ENCODE measurements at places on chromosomes 16 and 17.
A peak's percentile ranks its signal among the peaks of the same experiment; 100 is the strongest.

DNA sequence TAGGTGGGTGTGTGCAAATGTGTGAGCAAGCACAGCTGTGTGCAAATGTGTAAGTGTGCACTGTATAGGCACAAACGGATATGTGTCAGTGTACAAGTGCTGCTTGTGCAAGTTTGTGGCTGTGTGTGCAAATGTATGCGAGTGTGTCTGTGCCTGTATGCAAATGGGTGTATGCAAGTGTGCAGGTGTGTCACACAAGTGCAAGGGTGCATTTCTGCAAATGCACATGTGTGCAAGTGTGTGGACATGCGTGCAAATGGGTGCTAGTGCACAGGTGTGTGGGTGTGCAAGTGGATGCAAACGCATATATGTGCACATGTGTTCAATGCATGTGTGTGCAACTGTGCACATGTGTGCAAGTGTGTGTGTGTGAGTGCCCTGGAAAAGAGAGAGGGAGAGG is 76.5 kb upstream of the TNRC6C start:
- DNase-seq: no peak

DNA sequence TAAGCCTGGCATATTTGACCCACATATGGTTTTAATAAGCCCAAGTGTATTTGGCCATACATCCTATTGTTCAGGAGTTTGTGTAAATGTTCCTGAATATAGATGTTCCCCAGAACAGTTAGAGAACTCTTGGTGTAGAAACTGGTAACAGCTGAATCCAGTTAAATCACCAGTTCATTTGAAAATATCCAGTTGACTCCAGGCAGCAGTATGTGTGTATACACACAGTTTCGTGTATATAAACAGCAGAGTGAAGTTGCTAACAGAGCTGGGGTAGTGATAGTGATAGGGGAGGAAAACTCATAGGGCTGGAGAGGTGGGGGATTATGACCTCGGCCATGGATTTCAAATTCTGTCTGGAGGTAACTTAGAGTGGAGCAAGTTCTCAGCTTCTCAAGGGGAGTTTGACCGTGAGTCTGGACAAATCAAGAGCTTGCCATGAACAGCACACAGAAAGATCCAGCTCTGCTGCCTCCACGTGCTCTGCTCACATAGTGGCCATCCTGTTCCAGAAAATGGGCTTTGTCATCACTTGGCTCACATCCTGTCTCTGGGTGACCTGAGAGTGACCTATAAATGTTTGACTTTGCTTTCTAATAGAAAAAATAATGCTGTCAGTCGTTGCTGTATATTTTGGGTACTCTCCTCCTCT is 30.6 kb upstream of the MMD start:
- peak; percentile 68 for DNase-seq

GRCh38 chr16:11145173-11145818 is 110.7 kb downstream of the SOCS1 start:
- no peak for DNase-seq

- no peak for DNase-seq
These were observed 121.4 kb upstream of the CDH5 start for GRCh38 chr16:66245072-66245471.

- DNase-seq: no peak
These were observed 40.5 kb upstream of the CLEC18B start for GRCh38 chr16:74461826-74462225.

DNA sequence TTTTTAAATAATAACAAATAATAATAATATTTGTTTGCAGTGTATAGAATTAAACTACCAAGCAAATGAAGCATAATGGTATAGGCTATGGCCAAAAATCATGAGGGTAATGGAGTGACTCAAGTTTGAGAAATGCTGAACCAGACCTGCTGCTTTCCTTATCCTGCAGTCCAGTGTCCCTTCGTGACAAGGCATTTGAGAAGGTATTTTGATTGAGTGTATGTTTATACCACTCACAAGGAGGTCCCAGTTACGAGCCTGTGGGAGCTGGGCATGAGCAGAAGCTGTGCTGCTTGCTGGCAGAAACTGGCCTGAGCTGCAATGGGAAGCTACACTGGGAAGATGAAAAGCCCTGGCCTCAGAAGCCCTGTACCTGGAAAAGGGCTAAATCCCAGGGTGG is 50.3 kb downstream of the GNAO1 start:
- no peak for DNase-seq

GRCh38 chr16:67666032-67666551 is 458 bp downstream of the ENKD1 start:
- DNase-seq: no peak

DNA sequence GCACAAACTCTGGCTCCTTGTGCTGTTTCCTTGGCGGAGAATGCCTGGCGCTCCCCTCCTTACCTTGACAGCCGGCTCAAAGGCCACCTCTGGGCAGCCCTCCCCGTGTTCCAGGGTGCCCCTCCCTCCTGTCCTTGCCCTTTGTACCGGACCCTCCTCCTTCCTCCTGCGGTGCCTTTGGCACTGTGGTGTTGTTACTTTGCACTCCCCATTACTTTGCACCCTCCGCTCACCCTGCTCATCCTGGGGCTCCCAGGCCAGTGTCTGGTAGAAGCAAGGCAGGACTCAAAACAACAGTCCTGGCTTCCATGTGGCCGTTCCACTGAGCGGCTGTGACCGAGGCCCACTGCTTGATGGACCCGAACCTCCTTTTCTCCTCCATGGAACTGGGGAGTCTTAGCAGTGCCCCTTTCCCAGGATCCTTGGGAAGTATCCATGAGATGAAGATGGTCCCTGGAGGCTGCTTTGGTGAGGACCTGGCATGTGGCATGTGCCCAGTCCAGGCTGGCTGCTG is 147.8 kb downstream of the CMIP start:
- no peak for DNase-seq

DNA sequence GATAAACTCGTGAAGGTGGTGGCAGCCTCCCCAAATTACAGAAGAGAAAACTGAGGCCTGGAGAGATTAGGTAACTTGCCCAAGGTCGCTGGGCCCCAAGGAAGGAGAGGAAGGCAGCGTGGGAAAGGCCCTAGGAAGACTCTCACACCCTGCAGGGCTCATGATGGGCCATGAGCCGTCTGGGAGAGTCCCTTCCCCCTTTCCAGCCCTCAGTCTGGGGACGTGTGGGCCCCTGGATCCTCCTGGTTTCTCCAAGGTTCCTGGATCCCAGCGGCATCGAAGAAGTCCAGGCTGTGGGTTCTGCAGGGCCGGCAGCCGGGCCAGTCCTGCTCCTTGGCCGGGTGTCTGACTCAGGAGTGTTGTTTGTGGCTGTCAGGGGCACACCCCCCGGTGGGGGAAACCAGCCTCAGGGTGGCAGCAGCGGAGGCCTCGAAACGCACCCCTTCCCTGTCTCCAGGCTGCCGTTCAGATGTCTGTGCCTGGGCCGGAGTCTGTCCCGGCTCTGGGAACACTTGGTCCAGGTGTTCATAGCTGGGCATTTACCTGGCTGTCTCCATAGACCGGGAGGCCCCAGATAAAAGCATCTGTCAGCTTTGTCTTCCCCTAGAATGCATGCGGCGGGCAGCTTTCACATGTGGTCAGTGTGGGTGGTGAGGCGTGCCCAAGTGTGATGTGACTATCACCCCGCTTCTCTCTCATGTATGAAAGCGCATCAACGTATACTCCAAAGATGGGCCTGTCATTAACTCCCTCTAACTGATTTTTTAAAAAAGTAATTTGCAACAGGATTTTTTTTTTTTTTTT is 3.7 kb upstream of the RAP1GAP2 start:
- DNase-seq: peak; percentile 45

DNA sequence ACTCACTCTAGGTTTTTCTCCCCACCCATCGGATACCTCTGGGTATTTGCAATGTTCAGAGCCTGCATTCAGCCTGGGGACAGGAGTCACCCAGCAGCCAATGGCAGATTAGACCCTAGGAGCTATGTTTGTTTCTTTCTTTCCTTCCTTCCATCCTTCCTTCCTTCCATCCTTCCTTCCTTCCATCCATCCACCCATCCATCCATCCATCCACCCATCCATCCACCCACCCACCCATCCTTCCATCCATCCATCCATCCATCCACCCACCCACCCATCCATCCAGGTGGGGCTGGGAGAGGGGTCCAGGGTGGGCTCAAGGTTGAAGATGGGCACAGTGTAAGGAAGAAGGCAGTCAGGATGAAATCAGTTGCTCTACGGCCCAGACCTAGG is 39.9 kb downstream of the TIMM22 start:
- DNase-seq: no peak

DNA sequence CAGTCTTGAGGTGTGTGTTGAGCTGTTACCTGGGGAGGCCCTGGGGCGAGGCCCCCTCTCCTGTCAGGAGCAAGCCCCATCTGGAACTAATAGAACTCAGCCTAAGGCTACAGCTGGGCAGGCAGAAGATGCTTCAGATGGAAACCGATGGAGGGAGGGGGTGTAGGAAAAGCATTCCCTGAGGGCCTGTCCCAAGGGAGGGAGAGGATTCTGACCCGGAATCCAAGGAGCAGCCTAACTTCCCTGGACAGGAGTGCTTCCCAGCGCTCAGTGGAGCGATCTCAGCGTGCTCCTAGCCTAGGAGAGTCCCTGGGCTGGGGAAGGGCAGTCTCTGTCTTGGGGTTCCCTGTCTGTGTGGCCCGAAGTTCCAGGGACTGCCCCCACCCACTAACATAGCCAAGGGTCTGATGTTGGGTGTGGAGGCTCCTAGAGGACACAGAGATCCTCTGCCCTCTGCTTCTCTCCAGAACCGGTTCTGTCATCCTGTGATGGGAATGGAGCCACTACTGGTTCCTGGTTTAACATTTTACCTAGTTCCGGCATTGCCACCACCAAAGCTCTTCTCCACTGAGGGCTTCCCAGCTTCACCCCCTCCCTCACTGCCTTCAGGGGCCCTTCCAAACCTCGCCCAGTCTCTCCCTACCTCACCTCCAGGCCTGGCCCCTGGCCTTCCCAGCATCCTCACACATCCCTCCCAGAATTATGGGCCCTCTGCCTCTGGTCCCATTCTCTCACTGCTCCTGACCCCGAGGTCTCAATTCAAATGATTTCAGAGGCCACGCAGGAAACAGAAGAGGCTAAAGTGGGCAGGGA is 58.7 kb downstream of the RTN4RL1 start:
- DNase-seq: no peak

GRCh38 chr17:77685881-77686486 is 272.5 kb upstream of the TNRC6C start:
- DNase-seq: no peak

DNA sequence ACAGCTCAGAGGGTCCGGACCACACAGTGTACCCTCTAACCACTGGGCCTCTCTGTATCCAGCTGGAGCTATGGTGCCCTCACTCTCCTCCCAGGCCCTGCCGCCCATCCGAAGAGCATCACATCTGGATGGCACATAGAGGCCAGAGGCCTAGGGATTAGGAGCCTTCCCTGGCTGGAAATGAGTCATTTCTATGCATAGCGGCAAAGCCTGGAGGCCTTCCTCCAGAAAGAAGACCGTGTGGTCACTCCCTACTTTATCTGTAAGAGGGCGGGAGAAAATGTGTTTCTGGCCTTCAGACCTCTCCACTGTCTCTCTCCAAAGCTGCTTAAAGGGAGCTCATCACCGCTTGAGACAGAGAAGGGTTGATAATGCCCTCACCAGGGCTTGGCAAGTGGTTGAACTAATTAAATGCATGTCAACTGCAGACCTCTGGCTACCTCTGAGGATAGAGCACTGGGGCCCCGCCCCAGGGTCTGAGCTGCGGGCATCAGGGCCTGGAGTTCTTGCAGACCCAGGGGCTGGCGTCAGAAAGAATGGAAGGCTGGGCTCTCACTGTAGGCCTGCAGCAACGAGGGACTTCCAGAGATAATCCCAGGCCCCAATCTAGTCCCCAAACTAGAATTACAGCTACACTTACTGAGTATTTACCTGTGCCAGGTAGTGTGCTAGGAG is 122.2 kb downstream of the IRX5 start:
- no peak for DNase-seq

GRCh38 chr17:489758-490329 is 137.2 kb upstream of the RPH3AL start:
- peak; percentile 86 for DNase-seq

DNA sequence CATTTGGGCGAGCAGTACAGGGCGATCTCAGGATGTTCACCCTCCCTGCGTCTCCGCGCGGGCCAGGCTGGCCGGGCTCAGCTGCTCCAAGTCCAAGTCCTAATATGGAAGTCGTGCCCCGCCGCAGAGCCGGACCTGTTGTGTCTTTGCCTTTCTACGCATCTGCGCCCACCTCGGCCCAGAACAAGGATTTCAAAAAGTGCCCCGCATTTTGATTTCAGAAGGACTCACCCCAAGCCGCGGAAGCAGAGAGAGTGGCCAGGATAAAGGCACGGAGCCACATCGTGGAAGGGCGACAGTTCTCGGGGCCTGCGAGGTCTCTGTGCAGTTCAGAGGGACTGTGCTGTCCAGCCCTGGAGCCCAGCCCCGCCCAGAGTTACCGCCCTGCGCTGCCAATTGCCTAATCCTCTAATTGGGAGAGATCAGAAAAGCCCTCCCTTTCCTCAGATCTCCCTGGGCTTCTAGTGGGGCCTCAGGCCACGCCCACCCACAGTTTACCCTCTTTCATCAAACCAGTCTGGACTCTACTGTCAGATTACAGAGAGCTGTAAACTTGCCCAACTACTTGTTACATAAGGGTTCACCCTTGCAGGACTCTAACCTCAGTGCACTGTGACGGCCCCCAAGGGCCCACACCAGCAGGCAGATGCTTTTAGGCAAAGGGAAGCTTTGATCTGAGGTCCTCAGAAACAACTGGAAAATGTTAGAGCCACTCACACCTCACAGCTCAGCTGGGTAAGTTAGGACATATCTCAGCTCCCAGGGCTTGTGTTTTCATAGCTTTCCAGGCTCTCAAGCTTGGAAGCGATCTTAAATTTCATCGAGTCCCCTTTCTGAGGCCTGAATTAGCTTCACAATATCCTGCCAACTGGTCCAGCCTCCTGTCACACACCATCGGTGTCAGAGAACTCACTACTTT is at the start of gene CES1:
Gene CES1 (minus strand): TSS at position 324 of the 919 bp plus-strand sequence. CDS start 41 bp downstream, at position 283.
- DNase-seq: no peak

DNA sequence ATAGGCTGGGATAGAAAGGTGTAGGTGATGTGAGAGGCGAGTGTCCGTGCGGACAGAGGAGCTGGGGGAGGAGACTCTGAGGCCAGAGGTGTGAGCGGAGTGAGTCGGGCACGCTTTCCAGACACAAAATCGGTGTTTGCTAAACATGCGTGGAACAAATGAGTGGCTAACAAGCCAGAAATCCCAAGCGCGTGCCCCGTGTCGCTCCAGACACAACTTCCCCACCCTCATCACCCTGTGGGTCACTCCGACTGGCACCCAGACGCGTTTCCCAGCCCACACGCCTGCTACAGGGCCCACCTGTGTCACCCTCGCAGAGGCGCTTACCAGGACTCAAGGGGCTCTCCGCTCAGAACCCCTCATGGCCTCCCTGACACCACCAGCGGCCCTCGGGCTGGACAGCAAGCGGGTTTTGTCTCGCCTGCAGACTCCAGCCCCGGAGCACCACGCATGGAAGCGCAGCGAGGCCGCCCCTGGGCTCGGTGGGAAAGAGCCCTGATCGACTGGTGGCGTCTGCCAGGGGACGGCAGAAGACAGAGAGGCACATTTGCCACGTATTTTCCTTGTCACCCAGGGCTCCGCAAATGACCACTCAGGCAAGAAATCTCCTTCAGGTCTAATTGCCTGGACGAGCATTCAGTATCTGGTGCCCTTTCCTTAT is 6.0 kb upstream of the RPH3AL start:
- no peak for DNase-seq

- DNase-seq: no peak
These were observed 177.7 kb downstream of the TMEM132E start for GRCh38 chr17:34757106-34757505.

- DNase-seq: no peak
These were observed 67.3 kb downstream of the ZNF423 start for GRCh38 chr16:49788572-49788971.
